ENCODE measurements at places on chromosomes 2 and 18.

DNA sequence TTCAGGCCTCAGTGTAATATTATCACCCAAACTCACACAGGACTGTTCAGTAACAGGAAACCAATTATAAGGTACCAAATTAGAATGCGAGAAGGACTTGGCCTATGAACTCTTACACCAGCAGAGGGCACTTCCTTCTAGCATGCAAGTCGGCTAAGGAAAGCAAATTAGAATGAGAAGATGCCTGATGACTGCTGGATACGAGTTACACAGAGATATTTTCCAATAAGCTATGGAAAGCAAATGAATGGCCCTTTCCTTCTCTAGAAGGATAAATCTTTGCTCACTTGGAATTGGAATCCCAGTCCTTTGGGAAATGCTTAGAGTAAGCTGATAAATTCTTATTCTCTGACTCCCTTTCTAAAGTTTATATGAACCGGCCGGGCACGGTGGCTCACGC is 109.8 kb downstream of the AP1S3 start:
- DNase-seq = peak; percentile 44

DNA sequence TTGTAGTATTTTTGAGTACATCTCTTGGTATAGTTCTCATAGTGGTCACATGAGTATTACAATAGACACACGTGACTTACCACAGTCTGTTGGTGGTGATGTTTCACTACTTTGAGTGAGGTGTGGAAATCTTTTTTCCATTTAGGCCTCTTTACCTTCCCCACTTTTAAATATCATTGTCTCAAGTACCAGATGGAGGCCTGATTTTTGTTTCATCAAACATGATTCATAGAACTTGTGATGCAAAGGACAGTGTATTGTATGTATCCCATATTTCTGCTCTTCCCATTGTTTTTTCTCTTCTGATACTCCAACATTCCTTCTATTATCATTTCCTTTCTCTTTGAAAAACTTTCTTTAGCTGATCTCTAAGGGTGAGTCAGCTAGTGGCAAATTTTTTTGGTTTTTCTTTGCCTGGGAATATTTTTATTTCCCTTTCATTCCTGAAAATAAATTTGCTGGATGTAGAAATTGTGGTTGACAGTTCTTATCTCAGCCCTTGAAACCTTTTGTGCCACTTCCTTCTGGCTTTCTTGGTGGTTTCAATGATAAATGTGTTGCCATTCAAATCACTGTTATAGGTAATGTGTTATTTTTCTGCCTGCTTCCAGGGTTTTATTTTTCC is 32.8 kb downstream of the RFX8 start:
- DNase-seq = no peak

- no peak for DNase-seq
These were observed 201.8 kb downstream of the EPHA4 start for GRCh38 chr2:221370076-221370856.

- no peak for DNase-seq
These were observed 119.3 kb upstream of the MAPRE2 start for GRCh38 chr18:34921811-34922385.

DNA sequence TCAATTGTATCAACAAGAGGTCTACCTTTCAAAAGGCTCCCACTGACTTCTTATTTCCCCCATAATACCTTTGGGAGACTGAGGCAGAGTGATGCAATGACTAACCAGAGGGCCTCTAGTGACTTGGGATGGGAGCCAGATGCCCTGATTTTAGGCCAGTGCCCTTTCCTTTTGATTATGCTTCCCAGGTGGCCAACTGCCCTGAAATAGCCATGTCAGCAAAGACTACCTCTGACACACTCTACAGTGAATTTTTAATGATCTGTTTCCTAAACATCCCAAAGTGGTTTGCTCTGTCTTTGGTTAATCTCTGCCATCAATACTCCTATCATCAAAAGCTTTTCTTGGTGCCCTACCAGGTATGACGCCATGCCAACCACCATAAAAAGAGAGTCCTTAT is 65.9 kb upstream of the ZFP36L2 start:
- no peak for DNase-seq

- DNase-seq = peak; percentile 96
These were observed at the start of gene TWSG1 for GRCh38 chr18:9334329-9334972. TWSG1 (plus strand) TSS chr18:9334773; CDS start chr18:9337230, 2,457 bp downstream.

GRCh38 chr2:70498528-70498927 is 55.1 kb downstream of the TGFA start:
- DNase-seq = no peak

DNA sequence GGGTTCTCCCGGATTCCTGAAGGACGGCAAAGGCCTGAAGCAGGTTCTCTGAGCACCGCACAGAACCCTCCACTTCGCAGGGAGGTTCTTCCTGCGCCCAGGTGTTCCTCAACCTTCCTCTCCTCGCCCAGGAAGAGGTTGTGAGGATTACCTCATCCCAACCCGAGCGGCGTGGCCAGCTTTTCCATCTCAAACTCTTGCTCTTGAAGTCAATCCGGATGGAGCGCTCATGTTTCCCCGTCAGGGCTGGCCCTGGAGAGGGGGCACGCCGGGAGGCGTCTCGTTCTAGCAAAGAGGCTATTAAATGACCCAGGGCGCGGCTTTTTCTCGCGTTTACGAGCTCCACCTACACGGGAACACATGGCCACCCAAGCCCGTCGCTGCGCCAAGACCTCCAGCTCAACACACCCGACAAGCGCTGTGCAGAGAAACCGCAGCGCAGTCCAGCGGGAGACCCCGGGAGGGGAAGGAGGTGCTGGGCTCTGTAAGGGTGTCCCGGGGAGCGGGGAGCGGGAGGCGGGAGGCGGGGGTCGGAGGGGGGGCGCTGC is 540 bp upstream of the RAB10 start:
- DNase-seq = peak; percentile 70

DNA sequence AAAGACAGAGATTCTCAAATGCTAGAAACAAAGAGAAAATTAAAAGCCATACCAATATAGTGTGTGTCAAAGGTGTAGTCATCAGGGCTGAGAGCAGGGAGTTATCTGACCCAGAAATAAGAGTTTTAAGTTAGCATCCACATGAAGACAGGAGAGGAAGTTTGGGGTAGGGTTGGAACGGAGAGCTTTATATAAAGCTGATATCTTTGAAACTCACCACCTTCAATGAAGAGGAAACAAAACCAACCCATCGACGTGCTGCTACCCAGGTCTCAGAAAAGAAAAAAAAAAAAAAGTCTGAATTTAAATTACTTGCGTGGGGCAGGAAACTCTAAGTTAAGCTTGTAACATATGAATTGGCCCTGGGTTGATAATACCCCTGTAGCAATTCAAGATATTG is 42.4 kb downstream of the ARL4C start:
- DNase-seq = no peak

DNA sequence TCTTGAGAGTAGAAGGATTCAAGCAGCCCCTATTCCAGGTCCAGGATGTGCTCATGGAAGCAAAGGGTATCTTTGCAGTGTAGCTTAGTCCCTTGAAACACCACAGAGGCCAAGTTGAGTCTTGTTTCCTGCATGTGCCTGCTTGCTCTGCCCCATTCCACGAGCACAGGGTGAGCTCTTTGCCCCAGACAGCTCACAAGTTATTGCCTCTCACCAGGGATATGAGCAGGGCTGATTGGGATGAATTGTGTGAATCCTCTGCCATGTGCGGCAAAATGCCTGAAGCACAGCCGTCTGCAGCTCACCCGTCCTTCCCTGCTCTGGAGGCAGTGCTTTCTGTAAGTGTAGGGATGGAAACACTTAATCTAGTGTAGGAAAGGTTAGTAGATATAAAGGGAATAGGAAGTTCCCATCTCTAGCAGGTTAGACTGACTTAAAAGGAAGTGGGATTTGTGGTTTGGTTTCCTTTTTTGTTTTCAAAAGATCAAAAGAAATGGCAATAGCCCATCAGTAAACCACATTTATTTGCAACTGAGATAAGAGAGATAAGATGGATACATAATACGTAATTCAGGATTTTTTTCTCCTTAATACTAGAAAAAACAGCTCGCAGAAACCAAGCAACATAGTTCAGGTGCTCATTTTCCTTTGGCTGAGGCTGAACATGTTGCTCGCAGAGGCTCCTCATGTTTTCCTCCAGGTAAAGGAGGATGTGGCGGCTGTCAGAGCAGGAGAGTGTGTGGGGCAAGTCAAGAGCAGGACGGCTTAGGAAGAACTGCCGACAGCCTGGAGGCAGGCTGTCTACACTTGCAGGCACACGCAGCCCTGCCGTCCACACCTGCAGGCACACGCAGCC is 41.4 kb downstream of the TMEM182 start:
- no peak for DNase-seq

GRCh38 chr2:141534666-141535362 is 596.0 kb downstream of the LRP1B start:
- no peak for DNase-seq

GRCh38 chr2:215749092-215749957 is 264.0 kb downstream of the MREG start:
- no peak for DNase-seq

- DNase-seq = no peak
These were observed 128.0 kb downstream of the NFATC1 start for GRCh38 chr18:79523736-79524180.

Data from RWPE1 (cell line).